Sciatic nerve (tissue), 2 donors: ENCODE measurements at places on chromosomes 4 and X. TPM values are rescaled to one million over a fixed set of nuclear protein-coding genes. Genes with fewer than 3 reads are reported as not detected.
A peak's percentile ranks its signal among the peaks of the same experiment; 100 is the strongest.

DNA sequence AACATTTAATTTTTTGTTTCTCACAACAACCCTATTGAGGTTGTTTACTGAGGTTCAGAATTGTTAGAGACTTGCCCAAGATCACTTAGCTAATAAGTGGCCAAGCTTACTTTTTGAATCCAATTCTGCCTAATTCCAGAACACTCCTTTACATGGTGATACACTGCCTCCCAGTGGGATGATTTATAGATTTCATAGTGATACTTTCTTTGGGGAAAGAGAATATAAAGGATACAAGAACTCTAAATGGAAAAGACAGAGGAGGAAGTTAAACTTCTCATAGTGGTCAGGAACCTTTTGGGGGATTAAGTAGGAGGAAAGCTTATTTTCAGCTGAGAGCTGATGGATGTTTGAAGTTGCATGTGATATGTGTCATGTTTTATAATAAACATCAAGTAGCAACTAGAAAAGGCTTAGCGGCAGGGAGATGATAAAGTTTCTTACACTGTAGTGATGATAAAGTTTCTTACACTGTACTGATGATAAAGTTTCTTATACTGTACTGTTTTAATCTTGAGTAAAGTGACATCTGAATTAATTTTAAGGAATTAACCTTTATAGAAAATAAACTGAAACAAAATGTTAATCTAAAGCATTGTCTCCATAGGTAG is 15.3 kb downstream of the STAG2 start:
- DNase-seq, result no peak

The ERAS gene
- 0.36 TPM for total RNA-seq

The SHROOM3 gene
- 46.2 TPM for total RNA-seq

DNA sequence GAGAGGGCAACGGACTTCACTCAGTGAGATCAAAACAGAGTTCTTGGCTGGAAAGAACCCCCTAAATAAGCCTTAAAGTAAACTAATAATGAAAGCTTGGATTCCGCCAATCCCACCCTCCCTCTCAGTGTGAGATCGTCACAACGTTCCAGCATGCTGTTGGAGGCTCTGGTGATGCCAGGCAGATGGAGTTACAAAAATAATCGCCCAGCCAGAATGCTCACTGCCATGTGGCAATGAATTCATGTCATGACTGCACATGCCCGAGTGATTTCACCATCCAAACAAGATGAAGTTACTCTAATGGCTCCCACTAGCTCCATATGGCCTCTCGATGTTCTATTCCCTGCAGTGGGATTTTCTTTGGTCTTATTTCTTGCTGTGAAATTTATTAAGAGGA is 248.0 kb downstream of the SPATA18 start:
- no peak for DNase-seq

GRCh38 chr4:84957514-84958420 is 8.7 kb downstream of the WDFY3 start:
- DNase-seq, result no peak

The PF4V1 gene
- total RNA-seq, result not detected

DNA sequence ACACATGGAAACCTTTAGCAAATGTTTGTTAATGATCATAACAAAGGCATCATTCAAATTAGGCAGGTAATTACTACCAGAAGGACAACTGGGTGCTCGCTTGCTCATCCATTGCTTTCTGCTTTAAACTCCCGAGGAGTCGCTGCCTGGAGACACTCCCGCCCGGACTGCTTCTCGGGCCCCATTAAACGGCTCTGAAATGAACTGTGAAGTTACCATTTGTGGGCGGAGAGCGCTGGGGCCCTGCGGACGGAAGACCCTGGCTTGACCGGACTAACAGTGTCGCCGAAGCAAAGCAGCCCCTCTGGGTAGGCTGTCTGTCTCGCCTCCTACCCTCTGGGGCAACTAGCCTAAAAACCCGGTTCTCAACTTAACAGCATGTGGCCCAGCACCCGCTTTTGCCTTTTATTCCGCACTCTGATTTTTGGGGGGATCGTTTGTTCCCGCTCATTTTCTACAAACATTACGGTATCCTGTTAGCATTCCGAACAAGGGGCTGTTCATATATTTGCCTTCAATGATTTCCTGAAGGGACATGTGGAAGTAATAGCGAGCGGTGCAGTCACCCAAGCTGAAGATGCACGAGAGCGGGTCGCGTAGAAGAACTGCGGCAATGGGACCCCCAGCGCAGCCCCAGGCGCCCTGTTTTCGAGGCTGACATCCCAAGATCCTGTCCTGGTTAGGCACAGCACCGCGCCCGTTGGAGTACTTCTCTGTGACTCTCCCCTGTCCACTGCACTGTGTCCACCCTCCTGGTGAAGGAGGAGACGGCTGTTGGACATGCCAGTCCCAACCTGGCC is 1.6 kb upstream of the PDGFRA start:
- peak; percentile 62 for DNase-seq

- no peak for DNase-seq
Observed at GRCh38 chr4:89509708-89510281, 202.2 kb upstream of the GPRIN3 start.

The CHM gene
- 36.6 TPM for total RNA-seq

- no peak for DNase-seq
Observed at GRCh38 chr4:2413821-2414610, 4.4 kb downstream of the ZFYVE28 start.

GRCh38 chr4:52664479-52664878 is 5.4 kb upstream of the USP46 start:
- no peak for DNase-seq

- no peak for DNase-seq
Observed at GRCh38 chr4:25863347-25863784, 578 bp upstream of the SEL1L3 start.

The HMX1 gene
- total RNA-seq, result not detected

- DNase-seq, result no peak
Observed at GRCh38 chrX:133640161-133641015, 225.1 kb upstream of the GPC4 start.

DNA sequence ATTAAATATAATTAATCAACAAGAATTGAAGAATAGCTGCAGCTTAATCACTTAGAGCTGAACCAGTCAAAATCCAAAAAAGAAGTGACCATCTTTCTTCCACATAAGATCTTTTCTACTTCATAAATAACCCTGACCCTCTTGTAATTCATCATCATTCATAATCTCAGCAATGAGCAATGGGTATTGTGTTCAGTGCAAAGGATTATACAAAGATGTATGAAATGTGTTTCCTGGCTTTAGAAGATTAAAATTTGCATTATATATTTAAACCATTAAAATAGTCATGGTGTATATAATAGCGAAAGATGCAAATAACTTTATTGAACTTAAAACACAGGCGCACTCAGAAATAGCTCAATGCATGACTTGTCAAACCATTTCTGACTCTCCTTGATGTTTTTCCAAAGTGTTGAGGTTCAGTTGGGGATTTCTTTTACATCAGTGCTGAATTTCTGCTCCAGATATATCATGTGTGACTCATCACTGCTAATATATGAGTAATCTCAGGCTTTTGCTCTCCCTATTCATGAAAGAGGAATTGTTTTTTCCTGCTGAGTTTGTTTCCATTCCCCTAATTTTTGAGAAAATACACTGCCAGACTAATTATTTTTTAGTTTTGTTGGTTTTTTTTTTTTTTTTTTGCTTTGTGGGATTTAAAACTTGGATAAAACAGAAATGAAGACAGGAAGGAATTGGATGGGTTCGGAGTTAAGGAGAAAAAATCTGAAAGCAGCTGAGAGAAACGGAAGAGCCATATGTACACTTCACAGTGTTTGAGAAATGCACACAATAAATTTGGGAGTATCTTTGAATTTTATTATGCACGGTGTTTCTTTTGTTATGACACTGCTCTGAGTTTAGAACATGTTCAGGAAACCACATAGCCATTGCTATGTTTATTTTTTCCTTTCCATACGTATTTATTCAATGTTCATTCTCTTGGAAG is 290.1 kb upstream of the PCDH7 start:
- DNase-seq, result no peak

GRCh38 chrX:68090266-68090665 is 343.0 kb downstream of the OPHN1 start:
- no peak for DNase-seq

DNA sequence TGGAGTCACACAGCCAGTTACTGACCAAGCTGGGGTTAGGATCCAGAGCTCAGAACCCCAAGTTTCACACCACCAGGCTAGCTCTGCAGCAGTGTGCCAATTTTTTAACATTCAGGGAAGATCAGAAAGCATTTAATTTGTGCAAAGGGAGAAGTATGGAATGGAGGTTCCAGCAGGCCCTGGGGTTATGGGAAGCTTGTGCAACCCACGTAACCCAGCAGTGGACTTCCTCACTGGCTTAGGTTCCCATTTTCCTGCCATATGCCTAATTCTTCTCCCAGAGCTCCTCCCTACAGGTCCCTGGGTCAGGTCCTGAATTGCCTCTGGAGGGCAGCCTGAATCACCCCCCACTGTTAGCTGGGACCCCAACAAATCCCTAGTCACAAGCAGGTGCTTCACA is 14.0 kb downstream of the APLN start:
- no peak for DNase-seq

The BMX gene
- 4.2 TPM for total RNA-seq

DNA sequence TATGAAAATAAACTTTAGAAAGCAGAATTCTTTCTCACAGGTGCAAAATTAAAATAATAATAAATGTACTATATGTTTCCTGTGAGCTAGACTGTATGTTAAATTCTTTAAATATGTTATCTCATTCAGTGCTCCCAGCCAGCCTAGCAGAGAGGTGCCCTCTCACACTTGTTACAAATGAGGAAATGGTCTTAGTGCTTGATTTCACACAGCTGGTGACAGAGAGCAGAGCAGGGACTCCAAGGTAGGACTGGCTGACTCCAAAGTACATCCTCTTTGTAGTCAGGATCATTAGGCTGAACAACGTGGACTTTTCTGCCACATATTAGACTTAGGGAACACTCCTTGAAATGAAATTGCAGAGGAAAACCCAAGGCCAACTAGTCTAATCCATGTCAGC is 72.0 kb upstream of the HHIP start:
- DNase-seq, result no peak

GRCh38 chr4:48963042-48963679 is 22.9 kb upstream of the CWH43 start:
- DNase-seq, result peak; percentile 73

DNA sequence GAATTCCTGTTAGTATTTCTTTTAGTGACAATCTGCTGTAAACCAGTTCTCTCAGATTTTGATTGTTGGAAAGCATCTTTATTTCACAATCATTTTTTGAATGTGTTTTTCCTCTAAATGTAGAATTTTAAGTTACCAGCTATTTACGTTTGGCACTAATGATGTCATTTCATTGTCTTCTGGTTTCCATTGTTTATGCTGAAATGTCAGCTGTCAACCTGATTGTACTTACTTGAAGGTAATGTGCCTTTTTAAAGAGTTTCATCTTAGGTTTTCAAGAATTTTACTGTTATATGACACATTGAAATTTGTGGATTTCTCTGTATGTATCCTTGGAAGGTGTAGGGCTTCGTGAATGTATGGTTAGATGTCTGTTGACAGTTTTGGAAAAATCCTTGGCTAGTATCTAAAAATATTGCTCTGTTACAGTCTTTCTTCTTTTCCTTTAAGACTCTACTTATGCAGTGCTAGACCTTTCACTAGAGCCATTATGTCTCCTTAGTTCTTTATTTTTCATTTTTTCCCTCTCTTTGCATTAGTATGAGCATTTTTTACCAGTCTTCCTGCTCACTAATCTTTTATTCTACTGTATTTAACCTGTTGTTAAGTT is 30.4 kb downstream of the SMAD1 start:
- no peak for DNase-seq

The TMPRSS11F gene
- not detected for total RNA-seq

- DNase-seq, result no peak
Observed at GRCh38 chr4:15898902-15899301, 39.6 kb downstream of the FGFBP1 start.

DNA sequence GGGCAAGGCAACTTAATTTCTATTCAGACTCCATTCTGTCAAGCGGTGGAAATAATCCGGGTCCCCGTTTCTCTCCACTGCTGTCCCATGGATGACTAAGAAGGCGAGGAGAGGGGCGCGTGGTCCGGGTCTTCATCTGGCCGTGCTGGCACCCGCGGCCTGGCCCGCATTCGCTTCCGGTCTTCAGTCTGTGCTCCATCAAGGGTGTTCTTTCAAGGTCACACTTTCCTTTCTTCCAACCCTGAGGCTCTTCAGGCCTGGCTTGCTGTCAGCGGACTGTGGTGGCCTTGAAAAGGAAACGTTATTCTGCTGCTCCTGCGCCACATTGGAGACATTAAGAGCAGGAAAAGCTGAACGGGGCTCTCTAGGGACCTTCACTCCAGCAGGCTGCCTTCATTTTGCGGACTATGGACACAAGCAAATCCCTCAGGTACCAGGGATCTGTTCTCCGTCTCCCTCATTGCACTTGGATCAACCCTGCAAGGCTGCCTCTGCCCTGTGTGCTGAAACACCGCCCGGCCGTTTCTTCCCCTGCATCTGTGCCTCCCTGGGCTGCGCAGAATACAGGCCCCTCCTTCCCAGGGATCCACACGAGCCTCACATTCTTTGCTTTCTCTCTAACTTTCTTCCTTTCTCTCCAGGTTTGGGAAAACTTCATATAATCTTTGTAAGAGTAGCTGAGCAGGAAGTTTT is 5.7 kb upstream of the SLC25A4 start:
- DNase-seq, result no peak

DNA sequence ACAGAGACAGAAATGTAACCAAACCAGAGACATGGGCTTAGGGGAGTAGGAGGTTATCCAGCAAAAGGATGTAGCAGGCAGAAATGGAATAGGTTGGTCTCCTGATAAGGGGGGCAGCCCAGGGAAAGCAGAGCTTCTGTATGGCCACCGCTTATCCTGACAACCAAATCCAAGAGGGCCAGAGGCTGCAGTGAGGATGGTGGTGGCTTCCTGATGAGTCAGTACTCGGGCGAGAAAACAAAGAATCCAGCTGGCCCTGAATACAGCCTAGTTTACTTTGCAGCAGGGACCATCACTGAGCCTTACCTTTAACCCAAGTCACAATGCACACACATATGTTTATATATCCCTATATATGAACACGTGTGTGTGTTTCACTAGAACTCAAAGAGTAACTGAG is 129.7 kb upstream of the FTHL17 start:
- DNase-seq, result no peak

- DNase-seq, result no peak
Observed at GRCh38 chr4:24477919-24478318, 106.4 kb downstream of the DHX15 start.

DNA sequence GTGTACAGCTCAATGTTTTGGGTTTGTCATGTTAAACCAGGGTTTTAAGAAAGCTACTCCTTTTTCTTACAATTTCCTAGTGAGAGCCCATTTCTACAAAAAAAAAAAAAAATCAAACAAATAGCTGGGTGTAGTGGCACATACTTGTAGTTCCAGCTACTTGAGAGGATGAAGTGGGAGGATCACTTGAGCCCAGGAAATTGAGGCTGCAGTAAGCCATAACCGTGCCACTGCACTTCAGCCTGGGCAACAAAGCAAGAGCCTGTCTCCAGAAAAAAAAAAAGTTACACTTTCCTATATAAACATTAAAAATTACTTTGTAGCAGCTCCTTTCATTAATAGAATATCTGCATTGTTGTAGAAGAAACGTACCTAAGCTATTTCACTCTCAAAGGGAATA is 166.7 kb downstream of the HS6ST2 start:
- no peak for DNase-seq

The NHSL2 gene
- total RNA-seq, result 38.0 TPM
